ENCODE measurements at places on chromosomes 5 and 9.

DNA sequence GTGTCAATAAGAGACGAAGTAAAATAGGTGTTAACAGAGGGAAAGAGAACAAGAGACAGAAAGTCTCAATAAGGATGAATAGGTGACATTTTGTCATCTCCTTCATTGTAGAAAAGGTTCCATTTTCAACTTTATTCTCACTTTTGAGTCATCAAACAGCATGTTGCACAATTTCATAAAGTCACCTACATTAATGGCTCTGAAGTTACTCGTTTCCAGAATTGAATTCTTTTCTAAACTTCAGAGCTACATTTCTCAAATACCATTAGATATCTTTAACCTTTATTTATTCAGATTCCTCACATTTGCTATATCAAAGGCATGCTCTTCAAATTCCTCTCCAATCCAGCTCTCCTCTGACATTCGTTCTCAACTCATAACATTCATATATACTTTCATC lies 13.1 kb downstream of the ADAMTS6 start:
- DNase-seq, result no peak

DNA sequence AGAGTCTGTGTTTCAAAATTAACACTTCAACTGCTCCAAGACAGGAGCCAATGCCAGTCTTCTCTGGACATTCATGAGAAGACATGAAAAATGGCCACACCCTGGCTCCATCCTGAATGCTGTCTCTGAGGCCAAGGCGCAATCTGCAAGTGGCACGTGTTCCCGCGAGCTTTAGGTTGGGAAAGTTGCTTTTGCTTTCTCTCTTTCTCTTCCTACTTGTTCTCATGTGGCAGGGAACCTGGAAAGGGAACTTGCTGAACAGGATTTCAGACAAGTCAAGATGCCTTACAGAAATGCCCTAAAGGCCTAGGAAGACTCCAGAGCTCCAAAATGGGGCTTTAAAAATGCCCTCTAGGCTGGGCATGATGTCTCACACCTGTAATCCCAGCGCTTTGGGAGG lies 91.9 kb upstream of the OTULINL start:
- no peak for DNase-seq

DNA sequence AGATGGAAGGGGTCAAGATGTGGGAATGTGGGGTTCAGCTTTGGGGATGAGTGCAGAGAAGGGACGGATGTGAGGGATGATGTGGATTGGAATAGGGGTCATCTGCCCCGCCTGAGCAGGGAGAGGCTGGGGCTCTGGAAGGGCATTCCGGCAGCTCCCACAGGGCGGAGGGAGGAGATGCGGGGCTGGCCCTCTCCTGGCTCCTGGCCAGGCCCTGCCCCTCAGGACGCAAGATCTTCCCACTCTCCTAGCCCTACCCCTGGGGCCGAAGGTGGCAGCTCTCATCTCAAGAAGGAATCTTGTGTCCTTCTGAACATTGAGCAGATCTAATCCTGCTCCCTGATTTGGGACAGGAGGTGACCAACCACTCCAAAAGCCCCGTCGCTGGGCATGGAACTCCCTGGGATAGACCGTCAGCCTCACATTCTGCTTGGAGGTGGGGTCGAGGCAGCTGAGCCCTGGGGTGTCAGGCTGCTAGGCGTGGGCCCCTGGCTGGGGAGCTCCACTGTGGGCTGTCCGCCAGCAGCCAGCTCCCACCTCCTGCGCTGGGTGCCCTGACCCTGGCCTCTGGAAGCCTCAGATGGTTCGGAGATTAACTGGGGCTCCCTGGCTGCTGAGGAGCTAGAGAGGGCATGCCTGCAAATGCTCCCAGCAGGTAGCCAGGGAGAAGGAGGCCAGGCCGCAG lies 125.2 kb downstream of the ZNF354C start:
- no peak for DNase-seq

DNA sequence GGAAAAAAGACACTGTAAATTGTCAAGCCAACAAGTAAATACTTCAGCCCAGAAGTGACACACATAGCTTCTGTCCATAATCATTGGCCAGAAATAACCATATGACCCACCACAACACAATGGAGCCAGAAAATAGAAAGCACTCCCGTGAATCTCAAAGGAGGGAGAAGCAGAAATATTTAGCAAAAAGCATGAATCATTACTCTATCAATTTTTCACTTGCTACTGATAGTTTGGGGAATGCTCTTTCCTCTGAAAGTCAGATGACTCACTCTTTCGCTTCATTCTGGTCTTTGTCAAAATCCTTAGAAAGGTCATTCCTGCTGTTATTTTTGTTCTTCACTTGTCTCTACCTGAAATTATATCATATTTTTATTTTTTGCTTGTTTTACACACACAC lies 312.6 kb downstream of the TMEM232 start:
- no peak for DNase-seq

- DNase-seq, result no peak
These were observed 5.2 kb downstream of the KIF12 start for GRCh38 chr9:114093761-114094505.

DNA sequence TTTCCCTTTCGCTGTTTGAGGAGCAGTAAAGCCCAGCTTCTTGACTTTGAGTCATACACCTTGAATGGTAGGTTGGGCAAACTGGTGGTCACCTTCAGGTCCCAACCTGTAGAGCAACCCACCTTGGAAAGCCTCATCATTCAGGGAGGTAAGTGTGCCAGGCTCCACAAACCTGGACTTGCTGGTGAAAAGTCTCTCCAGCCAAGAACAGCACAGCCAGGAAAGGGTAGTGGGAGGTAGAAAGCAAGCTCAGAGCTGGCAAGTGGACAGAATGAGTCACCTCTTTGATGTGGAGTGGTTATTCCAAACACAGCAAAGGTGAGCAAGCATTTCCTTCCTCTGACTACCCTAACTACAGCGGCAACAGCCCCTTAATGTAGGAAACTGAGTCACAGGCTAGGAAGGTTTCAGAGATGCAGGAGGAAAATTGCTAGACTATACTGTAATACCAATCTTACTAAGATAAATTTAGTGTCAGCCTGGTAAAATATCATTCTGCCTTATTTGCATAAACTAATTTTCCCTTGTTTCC lies 117.5 kb upstream of the MTAP start:
- no peak for DNase-seq

DNA sequence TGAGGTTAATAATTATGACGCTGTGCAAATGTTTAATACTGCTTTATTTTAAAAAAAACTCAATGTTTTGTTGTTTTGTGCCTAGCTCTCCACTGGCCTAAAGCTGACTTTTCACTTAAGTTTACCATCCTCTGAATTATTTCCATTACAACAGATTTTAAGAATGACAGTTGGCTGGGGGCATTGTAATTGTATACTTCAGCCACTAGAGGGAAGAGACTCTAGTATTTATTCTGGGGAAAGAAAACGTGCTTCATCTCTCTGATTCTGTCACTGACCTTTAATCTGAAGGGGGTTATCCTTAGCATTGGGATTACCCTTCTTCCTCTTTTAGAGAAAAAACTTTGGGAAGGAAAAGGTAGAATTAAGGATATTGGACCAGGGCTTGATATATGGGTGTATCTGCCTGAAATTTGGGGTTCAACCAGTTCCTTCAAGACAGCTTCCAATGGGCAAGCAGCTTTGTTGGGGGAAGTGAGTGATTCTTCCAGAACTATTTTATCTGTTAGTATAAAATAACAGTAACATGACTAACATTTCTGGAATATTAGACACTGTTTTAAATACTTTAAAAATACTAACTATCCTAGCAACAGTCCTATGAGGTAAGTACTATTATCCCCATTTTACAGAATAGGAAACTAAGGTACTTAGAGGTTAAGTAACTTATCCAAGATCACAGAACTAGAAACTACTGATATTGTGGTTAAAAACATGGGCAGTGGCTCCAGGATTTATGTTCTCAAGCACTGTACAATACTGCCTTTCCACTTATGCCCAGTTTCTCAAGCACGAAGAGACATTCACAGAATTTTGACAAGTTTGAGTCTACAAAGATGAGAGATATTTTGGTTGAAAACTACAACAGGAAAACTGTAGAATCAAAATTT lies 208.4 kb downstream of the CD180 start:
- DNase-seq, result no peak

- no peak for DNase-seq
These were observed 59.1 kb downstream of the GALNT12 start for GRCh38 chr9:98866435-98867102.

- no peak for DNase-seq
These were observed 32.0 kb upstream of the EXOC3 start for GRCh38 chr5:410911-411517.

DNA sequence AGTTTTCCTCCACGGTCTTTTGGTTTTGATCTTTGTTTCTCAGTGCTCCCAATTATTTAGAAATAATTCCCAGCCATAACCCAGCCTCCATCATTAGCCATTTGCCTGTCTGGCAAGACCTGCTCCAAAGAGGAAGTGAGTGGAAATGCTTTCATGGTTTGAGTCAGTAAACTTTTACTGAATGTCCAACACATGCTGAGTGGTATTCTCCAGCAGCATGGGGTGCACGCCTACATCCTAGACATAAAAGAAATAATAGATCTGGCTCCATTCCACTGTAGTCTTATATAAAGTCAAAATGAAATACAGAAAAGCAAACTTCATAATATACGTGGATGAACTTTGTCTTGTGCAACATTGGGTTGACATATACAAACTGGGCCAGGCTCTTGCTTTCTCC lies 757.2 kb downstream of the TLE1 start:
- no peak for DNase-seq

DNA sequence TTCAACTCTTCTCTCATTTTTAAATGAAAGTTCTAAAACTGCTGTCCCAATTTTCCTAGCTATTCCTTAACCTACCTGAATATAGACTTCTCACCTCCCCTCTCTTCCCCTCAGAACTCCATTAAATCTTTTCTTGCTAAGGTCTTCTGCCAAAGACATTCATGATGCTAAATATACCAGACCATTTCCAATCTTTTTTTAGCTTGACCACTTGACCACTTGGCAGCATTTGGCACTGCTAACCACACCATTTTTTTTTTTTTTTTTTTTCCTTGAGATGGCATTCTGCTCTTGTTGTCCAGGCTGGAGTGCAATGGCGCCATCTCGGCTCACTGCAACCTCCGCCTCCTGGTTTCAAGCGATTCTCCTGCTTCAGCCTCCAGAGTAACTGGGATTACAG lies 3.6 kb upstream of the ZNF131 start:
- no peak for DNase-seq

- DNase-seq, result no peak
These were observed 54.0 kb downstream of the CCDC171 start for GRCh38 chr9:15606643-15607472.

- no peak for DNase-seq
These were observed 4.9 kb upstream of the LHX3 start for GRCh38 chr9:136209786-136210185.

DNA sequence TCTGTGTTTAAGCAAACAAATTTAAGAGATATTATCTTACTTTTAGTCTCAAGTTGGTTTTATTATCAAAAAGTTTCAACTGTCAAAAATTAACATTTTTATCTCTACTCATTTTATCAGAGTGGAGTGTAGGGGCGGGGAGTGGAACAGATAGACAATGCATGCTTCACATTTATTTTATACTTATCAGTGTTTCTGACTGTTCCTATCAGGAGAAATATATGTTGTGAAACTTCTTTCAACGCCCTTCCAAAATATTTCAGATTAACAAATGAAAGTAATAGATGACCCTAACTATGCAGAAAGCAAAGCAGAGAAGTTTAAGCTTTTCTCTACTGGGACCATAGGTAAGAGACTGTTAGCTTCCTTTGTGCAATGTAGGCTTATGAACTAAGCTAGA lies 44.9 kb upstream of the MAST4 start:
- no peak for DNase-seq

- no peak for DNase-seq
These were observed 187.7 kb downstream of the DENND1A start for GRCh38 chr9:123742009-123742767.

DNA sequence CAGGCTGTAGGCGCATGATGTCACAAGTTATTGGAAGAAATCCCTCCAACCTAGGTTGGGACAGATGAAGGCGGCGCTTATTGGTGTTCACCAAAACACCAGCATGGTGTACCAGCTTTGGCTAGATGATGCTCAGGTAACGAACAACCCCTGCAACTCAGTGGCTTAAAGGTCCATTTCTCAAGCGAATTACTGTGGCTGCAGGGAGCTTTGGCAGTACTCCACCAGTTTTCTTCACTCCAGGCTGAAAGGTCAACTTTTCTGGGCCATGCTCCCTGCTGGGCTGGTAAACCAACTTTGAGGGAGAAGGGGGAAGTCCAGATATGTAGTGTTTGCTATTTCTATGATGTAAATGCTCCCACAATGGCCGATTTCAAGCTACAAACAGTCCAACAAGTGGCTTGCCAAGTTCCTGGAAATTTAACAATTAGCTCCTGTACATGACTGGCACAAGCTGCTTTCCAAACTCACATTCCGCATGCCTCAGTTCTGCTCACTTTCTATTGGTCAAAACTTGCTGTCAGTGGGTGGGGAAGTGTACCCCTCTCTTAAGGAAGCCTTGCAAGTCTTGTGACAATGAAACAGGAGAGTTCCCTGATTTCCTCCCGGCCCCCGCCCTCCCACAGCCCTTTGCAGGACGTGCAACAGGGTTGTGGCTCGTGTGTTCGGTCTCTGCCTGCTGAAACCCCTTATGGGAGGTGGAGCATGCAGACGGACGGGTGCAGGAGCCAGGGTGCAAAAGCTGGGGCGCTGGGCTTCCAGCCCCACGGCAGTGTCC lies 588 bp upstream of the ZBED3 start:
- DNase-seq, result no peak

DNA sequence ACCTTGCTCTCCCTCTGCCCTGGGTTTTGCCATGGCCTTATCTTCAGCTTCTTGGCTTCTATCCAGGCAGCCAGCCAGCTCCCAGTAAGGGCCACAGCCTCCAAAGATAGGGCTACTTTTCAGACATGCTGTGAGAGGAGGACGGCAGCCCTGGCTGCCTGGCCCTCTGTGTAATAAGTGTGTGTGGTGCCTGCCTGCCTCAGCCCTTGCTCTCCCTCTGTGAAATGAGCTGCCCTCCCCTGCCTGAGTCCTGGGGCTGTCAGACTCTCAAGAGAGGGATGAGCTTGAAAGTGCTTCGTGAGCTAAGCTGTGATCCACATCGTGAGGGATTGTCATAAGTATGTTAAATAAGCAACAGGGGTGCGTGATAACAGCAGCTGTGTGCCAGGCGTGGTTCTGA lies 8.1 kb downstream of the NDST1 start:
- DNase-seq, result no peak

DNA sequence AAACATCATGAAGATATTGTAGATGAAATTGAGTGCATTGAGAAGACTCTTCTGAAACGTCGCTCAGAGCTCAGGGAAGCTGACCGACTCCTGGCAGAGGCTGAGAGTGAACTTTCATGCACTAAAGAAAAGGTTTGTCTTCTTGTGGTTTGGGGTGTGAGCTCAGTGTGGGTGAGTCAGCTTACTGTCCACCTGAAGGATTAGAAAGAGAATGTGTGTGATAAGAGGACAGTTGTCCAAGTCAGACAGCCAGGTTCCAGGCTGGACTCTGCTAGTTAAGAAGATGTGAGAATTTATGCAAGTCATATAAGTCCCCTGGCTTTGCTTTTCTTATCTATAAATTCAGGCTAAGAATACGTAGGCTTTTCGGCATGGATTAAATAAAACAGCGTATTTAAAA lies 46.9 kb downstream of the RAB14 start:
- DNase-seq, result no peak

- DNase-seq, result no peak
These were observed 22.6 kb upstream of the CSF1R start for GRCh38 chr5:150108711-150109514.

- DNase-seq, result no peak
These were observed 90.2 kb downstream of the SAXO1 start for GRCh38 chr9:18942801-18943200.

- DNase-seq, result no peak
These were observed 286.4 kb upstream of the TNC start for GRCh38 chr9:115404311-115404710.

All from cortex of kidney (tissue), 1 donor.